HepG2 (cell line): ENCODE measurements at places on chromosomes 12 and 14.
A peak's percentile ranks its signal among the peaks of the same experiment; 100 is the strongest.

DNA sequence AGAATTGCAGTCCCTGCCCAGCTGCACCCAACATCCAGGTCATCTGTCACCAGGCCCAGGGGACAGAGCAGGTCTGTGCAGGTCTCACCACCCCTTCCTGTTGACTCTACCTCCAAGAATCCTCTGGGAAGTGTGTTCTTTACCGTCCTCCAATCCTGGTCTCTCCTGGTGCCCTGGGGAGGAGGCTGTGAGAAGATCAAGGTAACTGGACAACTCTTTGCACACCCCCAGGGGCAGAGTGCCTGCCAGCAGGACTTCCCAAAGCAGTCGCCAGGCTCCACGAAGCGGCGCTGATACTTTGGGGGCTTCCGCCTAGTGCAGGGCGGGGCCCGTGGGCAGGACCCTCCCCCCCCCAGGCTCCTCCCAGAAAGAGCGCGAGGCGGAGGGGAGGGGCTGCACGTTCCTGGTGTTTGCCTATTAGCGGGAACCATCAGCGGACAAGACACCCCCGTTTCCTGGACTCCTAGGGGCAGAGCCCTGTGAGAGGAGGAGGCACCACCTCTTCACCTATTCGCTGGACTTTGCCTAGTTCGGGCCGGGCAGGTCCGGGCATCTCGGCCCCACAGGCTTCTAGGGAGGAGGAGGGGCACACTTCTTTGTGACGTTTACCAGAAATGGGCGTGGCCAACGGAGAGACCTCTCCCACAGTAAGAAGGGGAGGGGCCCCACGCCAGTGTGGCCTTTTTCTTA is 918.0 kb downstream of the AACS start:
- H3K27me3 ChIP-seq, result no peaks in the 10 kb centered on the region
- H3K36me3 ChIP-seq, result no peaks in the 10 kb centered on the region
- no peak overlapping the region for H3K27ac ChIP-seq
- H3K4me1 ChIP-seq, result peaks cover 31% of the 10 kb centered on the region

- H3K27me3 ChIP-seq, result no peaks in the 10 kb centered on the region
- no peaks in the 10 kb centered on the region for H3K4me1 ChIP-seq
- no peak overlapping the region for H3K27ac ChIP-seq
- no peak overlapping the region for H3K4me3 ChIP-seq
Measured at GRCh38 chr12:94267537-94267872, 119.1 kb downstream of the PLXNC1 start.

GRCh38 chr14:40123816-40124215 is 691.6 kb upstream of the FBXO33 start:
- H3K27ac ChIP-seq, result no peak overlapping the region
- H3K36me3 ChIP-seq, result no peaks in the 10 kb centered on the region
- no peak for DNase-seq
- no peaks in the 10 kb centered on the region for H3K4me1 ChIP-seq

DNA sequence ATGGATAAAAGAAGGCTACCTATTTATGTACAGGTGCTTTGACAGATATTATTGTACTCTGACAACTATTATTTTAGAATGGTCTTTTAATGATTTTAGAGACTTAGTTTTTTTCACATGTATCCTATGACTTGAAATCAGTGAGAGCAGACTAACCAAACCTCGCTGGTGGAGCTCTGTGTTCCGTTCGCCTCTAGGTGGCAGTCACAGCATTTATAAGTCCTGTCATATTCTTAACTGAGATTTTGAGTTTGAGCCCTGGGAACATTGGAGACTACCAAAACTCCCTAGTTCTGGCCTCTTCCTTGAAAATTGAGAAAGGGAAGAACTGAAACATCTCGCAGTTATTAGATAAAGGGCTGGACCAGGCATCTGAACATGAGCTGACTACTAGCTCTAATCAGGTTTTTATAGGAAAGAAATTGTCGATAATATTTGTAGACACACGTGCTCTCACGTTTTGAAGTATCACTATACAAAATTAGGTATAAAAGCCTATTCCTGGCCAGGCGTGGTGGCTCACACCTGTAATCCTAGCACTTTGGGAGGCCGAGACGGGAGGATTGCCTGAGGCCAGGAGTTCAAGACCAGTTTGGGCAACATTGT is 48.3 kb downstream of the TTLL5 start:
- peaks cover 12% of the 10 kb centered on the region for H3K36me3 ChIP-seq
- H3K4me3 ChIP-seq, result no peak overlapping the region
- H3K27ac ChIP-seq, result no peak overlapping the region
- H3K27me3 ChIP-seq, result no peaks in the 10 kb centered on the region
- peaks cover 25% of the 10 kb centered on the region for H3K4me1 ChIP-seq
- DNase-seq, result peak; percentile 67

- DNase-seq, result no peak
- H3K36me3 ChIP-seq, result no peaks in the 10 kb centered on the region
- H3K27ac ChIP-seq, result no peak overlapping the region
Measured at GRCh38 chr12:4106621-4107020, 166.9 kb upstream of the CCND2 start.

DNA sequence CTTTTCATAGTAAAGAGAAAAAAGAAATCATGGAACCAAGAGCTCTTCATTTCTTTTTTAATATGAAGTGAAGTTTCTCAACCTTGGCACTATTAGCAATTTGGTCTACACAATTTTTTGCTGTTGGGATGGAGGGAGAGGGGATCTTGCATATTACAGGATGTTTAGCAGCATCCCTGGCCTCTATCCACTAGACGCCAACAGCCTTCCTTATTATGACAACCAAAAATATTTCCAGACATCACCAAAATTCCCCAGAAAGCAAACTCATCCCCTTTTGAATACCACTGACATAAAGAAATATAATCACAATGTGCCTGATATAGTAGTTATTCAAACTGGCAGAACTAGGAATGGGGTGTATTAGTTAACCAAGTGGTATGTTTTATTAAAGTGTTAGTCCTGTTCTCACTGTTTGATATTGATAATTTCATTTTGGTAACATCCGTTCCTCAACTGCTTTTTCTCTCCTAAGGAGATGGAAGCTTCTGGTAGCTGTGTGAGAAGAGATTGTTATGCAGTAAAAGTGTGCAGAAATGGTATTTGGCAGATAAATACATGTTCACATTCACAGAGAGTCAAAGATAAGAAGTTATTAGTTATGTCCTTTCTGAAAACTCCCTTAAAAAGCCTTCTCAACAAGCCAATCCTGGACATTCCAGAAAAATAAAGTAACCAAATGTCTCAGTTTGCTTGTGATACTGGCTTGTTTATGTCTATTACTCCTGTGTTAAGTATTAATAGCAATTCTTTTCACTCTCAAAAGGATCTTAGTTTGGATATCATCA is 699.9 kb downstream of the C12orf50 start:
- H3K36me3 ChIP-seq, result no peaks in the 10 kb centered on the region
- H3K27ac ChIP-seq, result no peak overlapping the region
- H3K27me3 ChIP-seq, result no peaks in the 10 kb centered on the region
- no peak overlapping the region for H3K4me3 ChIP-seq
- H3K4me1 ChIP-seq, result no peaks in the 10 kb centered on the region

DNA sequence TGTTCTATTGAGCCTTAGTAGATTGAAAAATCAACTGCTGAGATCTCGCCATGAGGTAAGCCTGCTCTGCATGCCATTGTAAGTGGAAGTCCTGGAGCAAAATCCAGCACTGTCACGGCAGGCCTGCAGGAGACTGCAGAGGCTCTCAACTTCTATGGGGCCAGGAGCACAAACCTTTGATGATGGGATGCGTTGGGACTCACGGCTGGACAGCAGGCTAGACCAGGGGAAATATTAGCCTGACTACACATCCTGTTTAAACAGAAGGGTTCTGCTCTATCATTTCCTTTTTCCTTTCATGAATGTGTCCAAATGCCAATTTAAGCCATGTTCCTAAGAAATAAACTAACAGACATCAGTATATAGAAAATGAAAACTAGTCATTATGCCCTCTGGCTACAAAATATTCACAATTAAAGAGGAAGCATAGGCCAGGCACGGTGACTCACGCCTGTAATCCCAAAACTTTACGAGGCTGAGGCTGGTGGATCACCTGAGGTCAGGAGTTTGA is 33.9 kb upstream of the RASSF8 start:
- no peak overlapping the region for H3K4me3 ChIP-seq
- H3K27ac ChIP-seq, result no peak overlapping the region
- H3K36me3 ChIP-seq, result no peaks in the 10 kb centered on the region
- no peaks in the 10 kb centered on the region for H3K4me1 ChIP-seq
- no peak for DNase-seq

- H3K36me3 ChIP-seq, result no peaks in the 10 kb centered on the region
- peaks cover 13% of the 10 kb centered on the region for H3K4me1 ChIP-seq
- DNase-seq, result no peak
- H3K27me3 ChIP-seq, result no peaks in the 10 kb centered on the region
Measured at GRCh38 chr12:100395811-100396210, 38.9 kb downstream of the SLC17A8 start.

GRCh38 chr14:34501004-34501580 is 38.4 kb downstream of the EAPP start:
- peaks cover 53% of the 10 kb centered on the region for H3K4me1 ChIP-seq
- no peaks in the 10 kb centered on the region for H3K36me3 ChIP-seq
- DNase-seq, result no peak
- no peaks in the 10 kb centered on the region for H3K27me3 ChIP-seq
- H3K27ac ChIP-seq, result no peak overlapping the region

GRCh38 chr12:26112232-26112631 is 12.6 kb downstream of the BHLHE41 start:
- no peak overlapping the region for H3K27ac ChIP-seq
- peaks cover 18% of the 10 kb centered on the region for H3K4me1 ChIP-seq
- no peaks in the 10 kb centered on the region for H3K36me3 ChIP-seq
- no peak overlapping the region for H3K4me3 ChIP-seq
- DNase-seq, result no peak

GRCh38 chr12:58323676-58324075 is 382.3 kb downstream of the ATP23 start:
- H3K4me3 ChIP-seq, result no peak overlapping the region
- DNase-seq, result no peak
- H3K36me3 ChIP-seq, result no peaks in the 10 kb centered on the region
- H3K27ac ChIP-seq, result no peak overlapping the region

- H3K27ac ChIP-seq, result no peak overlapping the region
- no peak overlapping the region for H3K4me3 ChIP-seq
- H3K36me3 ChIP-seq, result no peaks in the 10 kb centered on the region
Measured at GRCh38 chr12:30197392-30198057, 413.8 kb upstream of the TMTC1 start.

DNA sequence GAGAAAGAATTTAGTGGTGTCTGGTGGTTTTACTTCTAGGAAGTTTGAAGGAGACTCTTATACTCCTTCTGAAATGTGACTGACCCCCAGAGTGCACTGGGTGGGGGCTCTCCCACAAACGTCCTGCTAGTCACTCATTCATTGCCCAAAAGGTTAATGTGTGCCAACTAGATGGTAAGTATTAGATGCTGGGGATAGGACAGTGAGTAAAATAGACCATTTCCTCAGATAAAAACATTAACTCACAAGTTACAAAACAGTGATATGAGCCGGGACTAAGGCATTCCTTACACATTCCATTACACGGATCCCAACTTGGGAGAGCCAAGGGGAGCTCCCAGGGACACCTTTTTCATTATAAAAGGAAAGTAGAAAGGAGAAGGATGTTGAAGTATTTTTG is 185.1 kb downstream of the ATXN7L3B start:
- H3K36me3 ChIP-seq, result no peaks in the 10 kb centered on the region
- H3K4me3 ChIP-seq, result no peak overlapping the region
- DNase-seq, result no peak

DNA sequence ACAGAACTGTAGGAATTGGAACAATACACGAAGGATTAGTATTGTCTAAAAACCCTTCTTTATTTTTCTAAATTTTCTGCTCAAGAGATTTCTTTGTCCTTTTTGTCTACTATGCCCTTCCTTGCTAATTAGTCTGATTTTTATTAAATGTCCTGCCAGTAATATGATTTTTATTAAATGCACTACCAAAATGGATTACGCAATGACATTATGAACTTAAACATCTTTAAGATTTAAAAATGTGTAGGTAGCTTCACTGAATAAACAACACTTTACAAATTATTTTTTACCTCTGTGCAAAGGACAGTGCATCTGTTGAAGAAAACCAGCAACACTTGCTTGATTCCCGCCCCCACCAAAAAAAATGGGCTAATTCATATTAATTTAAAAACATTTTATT is 8.2 kb upstream of the PAX9 start:
- no peak overlapping the region for H3K27ac ChIP-seq
- H3K27me3 ChIP-seq, result peaks cover 61% of the 10 kb centered on the region
- H3K36me3 ChIP-seq, result no peaks in the 10 kb centered on the region
- H3K4me1 ChIP-seq, result peaks cover 15% of the 10 kb centered on the region
- DNase-seq, result no peak
- no peak overlapping the region for H3K4me3 ChIP-seq

- H3K36me3 ChIP-seq, result no peaks in the 10 kb centered on the region
- peaks cover 52% of the 10 kb centered on the region for H3K4me1 ChIP-seq
- peak overlapping the region; percentile 41 for H3K4me3 ChIP-seq
- no peaks in the 10 kb centered on the region for H3K27me3 ChIP-seq
- DNase-seq, result peak; percentile 68
Measured at GRCh38 chr14:35384455-35385041, 20.0 kb downstream of the NFKBIA start.

DNA sequence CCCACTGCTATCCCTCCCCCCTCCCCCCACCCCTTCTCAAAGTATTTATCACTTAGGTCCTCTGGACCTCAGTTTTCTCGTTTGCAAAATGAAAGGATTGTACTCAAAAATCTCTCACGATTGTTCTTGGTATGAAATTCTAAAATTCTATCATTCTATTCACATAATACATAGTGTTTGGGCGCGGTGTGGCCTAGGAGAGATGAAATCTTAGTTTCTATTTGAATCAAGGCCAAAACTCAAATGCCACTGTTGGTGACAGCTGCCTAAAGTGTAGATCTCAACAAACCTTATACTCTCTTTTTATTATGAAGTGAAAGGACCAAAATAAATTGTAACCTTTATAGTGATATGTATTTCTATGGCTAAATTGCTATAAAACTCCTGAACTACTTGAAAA is 23.7 kb upstream of the YAF2 start:
- no peak for DNase-seq
- no peak overlapping the region for H3K27ac ChIP-seq
- no peaks in the 10 kb centered on the region for H3K4me1 ChIP-seq
- no peaks in the 10 kb centered on the region for H3K27me3 ChIP-seq
- H3K4me3 ChIP-seq, result no peak overlapping the region
- no peaks in the 10 kb centered on the region for H3K36me3 ChIP-seq
